ENCODE measurements at places on chromosomes 13 and 19.

- DNase-seq = no peak
Observed at GRCh38 chr13:85661675-85662074, 137.5 kb downstream of the SLITRK6 start.

DNA sequence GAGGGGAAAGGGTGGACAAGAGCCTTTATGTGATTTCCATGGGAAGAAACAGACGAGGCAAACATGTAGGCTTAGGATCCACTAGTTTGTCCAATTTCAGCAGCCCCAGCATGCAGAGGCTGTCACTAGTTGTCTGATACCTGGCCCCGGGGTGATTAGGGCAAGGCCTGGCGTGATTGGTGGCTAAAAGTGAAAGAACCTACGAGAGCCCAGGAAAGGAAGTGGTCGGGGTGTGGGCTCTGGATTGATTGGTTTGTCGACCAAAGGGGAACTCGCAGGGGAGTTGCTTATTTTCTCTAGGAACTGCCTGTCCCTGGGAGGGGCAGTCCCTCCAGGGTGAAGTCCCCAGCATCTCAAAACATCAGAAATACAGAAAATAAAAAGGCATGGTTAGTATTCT, 64.2 kb upstream of the UQCRFS1 start:
- no peak for DNase-seq

GRCh38 chr19:6822311-6822670, 49.8 kb downstream of the VAV1 start:
- DNase-seq = no peak

GRCh38 chr13:75360170-75360569, 121.8 kb downstream of the TBC1D4 start:
- DNase-seq = no peak

DNA sequence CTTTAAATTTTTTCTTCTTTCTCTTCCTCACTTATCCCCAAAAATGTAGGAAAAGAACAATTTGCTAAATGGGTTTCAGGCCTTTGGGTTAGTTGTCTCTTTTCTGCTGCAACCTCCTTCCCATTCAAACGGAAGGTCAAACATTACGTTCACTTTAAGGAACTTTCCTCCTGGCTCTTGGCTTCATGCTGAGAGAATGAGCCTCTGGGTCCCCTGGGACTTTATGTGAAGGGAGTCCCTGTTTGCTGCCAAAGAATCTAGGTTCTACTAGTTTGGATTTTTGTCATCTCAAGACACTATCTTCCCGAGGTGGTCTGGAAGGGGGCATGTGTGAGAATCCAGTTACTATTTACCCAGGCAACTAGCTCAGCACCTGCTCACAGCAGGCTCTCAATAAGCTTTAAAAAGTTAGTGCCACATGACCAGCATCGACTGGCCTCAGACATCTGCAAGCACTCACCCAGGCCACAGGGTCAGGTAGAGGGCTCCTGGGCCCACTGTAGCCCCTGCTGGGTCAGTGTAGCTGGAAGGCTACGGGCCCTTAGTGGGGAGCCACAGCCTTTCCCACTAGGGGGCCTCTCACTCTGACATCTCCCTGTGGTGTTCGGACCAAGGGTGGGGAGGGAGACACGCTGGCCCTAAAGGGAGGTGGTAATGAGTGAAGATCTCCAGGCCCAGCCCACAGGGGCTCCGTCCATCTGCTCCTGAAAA, 40.5 kb downstream of the FAM124A start:
- DNase-seq = no peak

- peak; percentile 20 for DNase-seq
Observed at GRCh38 chr13:28750187-28751045, 31.6 kb upstream of the SLC46A3 start.

- no peak for DNase-seq
Observed at GRCh38 chr13:51213173-51213728, 8.9 kb upstream of the FAM124A start.

GRCh38 chr19:30047432-30047831, 105.4 kb downstream of the URI1 start:
- no peak for DNase-seq

- DNase-seq = peak; percentile 21
Observed at GRCh38 chr13:76883236-76883635, 3.0 kb downstream of the KCTD12 start.

- no peak for DNase-seq
Observed at GRCh38 chr13:113295776-113296175, 1.3 kb upstream of the LAMP1 start.

DNA sequence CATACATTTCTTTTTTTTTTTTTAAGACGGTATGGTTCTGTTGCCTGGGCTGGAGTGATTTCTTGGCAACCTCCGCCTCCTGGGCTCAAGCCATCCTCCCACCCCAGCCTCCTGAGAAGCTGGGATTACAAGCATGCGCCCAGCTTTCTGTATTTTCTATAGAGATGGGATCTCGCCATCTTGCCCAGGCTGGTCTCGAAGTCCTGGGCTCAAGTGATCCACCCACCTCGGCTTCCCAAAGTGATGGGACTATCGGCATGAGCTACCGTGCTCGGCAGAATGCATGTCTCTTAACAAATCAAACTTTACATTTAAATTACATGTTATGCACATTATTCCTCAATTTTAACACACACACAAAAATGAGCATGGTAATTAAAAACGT, 1.2 kb downstream of the NDUFA13 start:
- DNase-seq = no peak

DNA sequence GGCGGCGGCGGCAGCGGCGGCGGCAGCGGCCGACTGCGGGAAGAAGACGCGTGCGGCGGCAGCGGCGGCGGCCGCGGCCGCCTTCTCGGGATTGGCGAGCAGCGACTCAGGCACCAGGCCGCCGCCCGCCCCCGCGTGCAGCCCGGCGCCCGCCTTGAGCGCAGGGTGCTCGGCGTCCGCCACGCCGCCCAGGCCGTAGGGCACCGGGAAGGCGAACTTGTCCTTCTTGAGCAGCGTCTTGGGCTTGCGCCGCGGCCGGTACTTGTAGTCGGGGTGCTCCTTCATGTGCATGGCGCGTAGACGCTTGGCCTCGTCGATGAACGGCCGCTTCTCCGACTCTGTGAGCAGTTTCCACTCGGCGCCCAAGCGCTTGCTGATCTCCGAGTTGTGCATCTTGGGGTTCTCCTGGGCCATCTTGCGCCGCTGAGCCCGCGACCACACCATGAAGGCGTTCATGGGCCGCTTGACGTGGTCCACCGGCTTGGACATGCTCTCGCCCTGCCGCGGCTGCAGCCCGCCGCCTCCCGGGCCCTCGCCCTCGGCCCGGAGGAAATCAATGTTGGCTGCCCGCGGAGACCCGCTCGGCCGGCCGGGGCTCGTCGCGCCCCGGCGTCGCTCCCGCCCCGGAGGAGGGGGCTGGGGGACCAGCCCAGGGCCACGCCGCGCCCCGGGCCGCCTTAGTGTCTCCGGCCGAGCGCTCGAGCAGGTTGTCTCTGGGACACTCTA, 621 bp downstream of the SOX21 start:
- peak; percentile 39 for DNase-seq

- peak; percentile 78 for DNase-seq
Observed at GRCh38 chr13:102847272-102848234, 1.7 kb downstream of the ERCC5 start.

DNA sequence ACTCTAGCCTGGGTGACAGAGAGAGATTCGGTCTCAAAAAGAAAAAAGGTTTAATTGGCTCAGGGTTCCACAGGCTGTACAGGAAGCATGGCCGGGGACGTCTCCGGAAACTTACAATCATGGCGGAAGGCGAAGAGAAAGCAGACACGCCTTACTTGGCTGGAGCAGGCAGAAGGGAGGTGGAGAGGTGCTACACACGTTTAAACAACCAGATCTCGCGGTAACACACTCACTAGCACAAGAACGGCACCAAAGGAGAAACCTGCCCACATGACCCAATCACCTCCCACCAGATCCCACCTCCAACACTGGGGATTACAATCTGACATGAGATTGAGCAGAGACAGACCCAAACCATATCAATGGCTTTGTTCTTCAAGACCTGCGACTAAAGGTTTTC, 12.8 kb downstream of the CASP14 start:
- no peak for DNase-seq

DNA sequence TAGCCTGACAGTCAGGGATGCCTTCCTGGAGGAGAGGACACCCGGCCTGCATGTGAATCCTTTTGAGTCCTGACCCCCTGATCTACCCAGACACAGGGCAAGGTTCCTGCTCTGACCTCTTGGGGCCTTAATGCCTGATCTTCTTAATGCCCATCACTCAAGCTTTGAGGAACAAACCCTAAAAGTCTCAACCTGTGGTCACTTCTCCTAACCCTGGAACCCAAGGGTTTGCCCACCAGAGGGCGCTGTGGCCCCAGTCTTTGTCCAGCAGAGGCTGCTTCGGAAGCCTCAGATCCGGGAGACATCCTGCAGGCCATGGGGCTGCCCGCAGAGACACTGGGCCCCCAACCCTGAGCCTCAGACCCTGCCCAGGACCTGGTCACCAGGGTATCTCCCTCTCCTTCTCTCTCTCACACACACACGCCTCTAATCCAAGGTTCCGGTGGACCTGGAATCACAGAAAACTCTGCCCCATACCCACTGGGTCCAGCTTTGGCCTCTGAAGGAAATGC, 9.8 kb upstream of the DPF1 start:
- peak; percentile 77 for DNase-seq

- DNase-seq = peak; percentile 79
Observed at GRCh38 chr13:50676602-50677001, 166.9 kb downstream of the DLEU7 start.

- no peak for DNase-seq
Observed at GRCh38 chr13:39406688-39407087, 196.3 kb downstream of the LHFPL6 start.

DNA sequence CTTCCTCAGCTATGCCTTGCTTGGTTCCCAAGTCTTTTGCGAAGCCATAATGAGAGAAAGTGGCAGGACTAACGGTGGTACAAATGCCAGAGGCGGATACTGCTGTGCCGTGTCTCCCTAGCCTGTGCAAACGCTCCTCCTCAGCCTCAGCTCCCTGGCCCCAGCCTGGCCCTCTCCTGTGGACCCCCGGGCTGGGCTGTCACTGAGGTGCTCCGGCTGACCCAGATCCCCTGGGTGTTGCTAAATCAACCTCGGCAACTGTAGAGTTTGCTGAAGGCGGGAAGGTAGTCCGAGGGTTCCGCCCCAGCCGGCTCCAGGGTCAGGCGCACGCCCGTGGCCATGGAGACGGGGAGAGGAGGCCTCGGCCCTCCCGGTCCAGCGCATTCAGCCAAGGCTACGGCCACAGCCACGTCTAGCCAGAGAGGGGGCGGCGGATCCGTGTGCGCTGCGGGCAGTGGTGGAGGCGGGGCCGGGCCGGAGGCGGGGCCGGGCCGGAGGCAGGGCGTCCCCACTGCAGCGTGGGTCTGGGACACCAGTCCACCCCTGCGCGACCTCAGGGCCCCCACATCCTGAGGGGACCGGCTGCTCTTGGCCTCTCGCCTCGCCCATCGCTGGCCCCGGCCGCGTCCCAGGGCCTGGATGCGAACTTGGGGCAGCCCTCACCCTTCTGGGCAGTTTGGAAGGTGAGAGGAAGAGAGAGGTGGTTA, 16.4 kb upstream of the ZNF492 start:
- no peak for DNase-seq

DNA sequence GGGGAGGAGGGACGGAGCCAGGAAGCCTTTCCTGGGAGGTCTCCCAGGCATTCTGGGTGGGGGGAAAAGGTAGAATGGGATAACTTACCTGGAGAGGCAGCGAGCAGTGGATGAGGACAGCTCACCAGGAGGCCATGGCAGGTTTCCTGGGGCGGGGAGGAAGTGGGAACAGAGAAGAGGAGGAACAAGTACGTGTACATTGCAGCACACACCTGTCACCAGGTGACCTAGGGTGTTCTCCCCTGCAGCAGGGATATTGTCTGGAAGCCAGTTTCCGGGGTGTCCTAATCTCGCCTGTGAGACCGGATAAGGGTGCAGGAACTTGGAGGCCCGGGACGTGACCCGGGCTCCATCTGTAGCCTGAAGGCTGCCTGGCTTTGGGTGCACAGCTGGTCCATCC, at the start of gene FUT3:
TSS of gene FUT3 (minus strand) at position 148 of the 400 bp plus-strand sequence.
- DNase-seq = no peak

DNA sequence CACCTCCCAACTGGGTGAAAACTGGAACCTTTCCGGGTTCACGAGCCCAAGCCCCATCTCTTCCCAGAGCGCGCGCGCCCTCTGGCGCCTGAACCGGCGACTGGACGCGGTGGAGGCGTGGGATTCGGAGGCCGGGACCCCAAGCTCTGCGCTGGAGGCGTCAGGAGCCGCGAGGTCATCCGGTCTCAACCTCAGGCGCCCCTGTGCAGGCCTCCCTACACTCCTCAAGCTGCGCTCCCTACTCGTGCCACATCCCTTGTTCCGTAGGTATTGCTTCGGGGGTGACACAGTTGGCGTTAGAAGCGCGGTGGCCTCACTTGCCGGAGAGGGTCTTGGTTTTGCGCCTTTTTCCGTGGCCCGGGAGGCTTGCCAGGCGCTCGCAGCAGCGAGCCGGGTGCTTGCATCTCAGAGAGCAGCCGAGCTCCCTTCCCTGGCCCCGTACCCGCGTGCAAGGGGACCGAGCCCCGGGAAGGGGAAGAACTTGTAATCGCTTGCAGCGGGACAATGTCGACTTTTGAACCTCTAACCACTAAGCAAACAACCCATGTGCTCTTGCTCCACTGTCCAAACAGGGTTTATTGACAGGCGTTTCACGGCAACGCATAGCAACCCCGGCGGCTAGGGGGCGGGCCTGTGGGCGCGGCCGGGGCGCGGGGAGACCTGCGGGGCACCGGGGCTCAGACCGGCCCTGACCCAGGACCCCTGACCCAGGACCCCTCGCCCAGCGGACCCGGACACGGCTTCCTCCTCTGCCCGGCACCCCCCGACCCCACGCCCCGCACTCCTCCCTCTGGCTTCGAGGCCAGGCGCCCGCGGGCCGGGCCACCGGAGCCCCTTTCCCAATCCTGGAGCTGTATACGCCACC, 8.5 kb downstream of the CDX2 start:
- peak; percentile 55 for DNase-seq

- peak; percentile 71 for DNase-seq
Observed at GRCh38 chr19:16351133-16351809, 26.6 kb downstream of the KLF2 start.

GRCh38 chr13:33033986-33034385, 17.8 kb downstream of the KL start:
- no peak for DNase-seq

DNA sequence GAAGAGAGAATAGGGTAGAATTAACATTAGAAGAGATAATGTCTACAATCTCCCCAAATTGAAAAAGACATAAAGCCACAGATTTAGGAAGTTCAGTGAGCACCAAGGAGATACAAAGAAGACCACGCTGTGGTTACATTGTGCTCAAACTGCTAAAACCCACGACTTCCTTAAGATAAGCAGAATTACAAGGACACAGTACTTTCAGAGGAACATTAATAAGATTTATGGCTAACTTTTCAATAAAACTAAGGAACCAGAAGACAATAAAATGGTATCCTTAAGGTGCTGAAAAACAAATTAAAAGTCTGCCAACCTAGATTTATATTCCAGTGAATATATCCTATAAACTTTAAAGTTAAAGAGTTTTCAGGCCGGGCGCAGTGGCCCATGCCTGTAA, 7.4 kb upstream of the IL17D start:
- no peak for DNase-seq

Measured in GM23248 (cell line).